Foreskin keratinocyte (primary cell): ENCODE measurements at places on chromosomes 7 and 10.

DNA sequence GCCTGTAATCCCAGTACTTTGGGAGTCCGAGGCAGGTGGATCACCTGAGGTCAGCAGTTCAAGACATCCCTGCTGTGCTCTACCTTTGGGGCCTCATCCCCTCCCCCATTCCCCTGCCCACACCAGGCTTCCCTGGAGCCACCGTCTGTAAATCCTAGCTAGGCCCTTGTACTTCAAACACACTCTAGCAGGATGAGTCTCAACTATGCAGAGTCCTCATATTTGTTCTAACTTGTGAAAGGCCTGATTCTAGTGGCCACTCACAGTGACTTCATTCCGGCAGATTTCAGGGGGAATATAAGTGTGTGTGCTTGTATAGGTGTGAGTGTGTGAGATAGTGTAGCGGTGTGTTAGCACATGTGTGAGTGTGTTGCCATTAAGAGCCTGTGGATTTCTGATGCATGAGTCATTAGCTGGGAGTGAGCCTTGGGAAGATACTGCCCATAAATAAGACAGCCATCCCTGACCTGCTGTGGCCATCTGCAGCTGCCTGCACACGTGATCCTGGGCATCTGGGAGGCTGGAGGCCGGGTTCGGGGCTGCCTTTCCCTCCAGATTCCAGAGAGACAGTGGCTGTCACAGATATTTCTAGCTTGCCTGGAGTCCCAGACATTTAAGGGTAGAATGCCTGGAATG, 1.7 kb upstream of the NEURL1 start:
- DNase-seq: peak; percentile 97

- DNase-seq: no peak
These were observed 11.4 kb upstream of the CHST3 start for GRCh38 chr10:71952745-71953144.

- no peak for DNase-seq
These were observed 444 bp upstream of the TNPO3 start for GRCh38 chr7:129055294-129055816.

- DNase-seq: no peak
These were observed 70.6 kb upstream of the ARID5B start for GRCh38 chr10:61830846-61831273.

- DNase-seq: no peak
These were observed 23.8 kb upstream of the CHN2 start for GRCh38 chr7:29170781-29171180.
